Activated T-cell treated with anti-CD3 and anti-CD28 coated beads, Interleukin-2, amount 50 U/mL, for 1 hour (primary cell): ENCODE measurements at places on chromosomes 12 and 14.

DNA sequence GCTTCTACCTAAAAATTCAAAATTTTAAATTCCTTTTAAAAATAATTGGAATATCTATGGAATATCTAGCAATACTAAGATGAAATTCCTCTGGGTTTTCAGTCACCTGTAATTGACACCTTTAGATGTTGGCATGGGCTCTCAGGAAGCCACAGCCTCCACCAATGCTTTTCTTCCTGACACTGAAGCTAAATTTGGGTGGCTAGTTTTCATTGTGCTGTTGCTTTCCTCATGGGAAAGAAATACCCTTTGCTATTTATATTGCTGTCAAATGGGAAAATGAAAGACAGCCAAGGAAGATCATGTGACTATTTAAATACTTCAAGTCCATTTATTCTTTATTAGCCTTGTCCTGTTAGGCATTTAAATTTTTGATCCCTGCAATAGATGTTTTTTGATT lies 313.0 kb downstream of the NAV3 start:
- DNase-seq, result no peak

DNA sequence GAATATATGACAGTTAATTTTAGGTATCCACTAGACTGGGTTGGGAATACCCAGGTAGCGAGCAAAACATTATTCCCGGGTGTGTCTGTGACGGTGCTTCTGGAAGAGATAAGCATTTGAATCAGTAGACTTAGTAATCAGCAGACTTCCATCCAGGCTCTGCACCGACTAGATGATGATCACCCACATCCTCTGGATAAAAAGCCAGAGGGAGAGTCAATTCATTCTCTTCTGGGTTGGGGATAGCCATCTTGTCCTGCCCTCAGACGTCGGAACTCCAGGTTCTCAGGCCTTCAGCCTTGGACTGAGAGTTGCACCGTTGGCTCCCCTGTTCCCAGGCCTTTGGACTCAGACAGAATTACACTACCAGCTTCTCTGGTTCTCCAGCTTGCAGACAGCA lies 168.0 kb downstream of the PHLDA1 start:
- no peak for DNase-seq

- DNase-seq, result no peak
These were observed 1221.4 kb downstream of the VRK1 start for GRCh38 chr14:98018628-98019027.

DNA sequence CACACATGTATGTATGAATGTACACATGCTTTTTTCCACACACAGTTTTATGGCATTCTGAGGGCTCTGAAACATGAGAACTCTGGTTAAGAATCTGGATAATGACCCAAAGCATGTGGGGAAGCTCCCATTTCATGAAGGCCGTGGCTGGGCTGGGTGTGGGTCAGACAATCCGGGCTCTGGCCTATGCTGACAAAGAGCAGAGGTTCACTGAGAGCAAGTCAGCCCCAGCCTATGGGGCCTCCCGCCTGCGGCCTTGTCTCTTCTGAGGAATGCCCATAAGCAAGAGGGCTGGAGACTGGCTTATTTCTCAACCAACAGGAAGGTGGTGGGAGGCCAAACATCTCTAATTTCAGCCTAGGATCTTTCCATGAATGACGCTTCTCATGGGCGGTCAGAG lies 8.5 kb downstream of the MYH6 start:
- no peak for DNase-seq

DNA sequence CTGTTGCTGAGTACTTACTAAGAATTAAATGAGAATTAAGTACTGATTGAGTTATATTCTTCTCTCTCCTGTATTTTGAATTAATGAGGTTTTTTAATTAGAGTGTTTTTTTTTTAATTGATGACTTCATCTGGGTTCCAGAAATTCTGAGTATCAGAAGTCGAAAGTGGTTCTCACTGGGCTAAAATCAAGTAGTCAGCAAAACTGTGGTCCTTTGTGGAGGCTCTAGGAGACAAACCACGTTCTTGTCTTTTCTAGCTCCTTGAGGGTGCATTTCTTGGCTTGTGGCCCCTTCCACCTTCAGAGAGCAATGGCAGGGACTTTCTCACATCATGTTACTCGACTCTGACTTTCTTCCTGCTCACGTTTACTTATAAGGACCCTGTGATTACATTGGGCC lies 8.1 kb upstream of the DYRK4 start:
- no peak for DNase-seq

DNA sequence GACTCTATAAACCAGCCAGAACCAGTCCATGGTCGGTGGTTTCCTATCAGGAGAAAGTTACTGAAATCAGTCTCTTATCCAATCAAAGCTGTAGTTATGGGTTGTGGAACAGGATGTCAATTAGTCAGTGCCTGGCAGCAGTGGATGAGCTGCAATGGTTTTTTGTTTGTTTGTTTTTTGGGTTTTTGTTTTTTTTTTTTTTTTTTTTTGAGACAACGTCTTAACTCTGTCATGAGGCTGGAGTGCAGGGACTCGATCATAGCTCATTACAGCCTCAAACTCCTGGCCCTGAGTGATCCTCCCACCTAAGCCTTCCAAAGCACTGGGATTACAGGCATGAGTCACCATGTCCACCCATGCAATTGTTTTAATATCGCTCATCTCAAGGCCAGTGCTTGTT lies 113.3 kb upstream of the CAND1 start:
- DNase-seq, result no peak

GRCh38 chr14:31180299-31181051 lies 27.1 kb downstream of the HECTD1 start:
- DNase-seq, result no peak

- DNase-seq, result no peak
These were observed 77.8 kb upstream of the HSPB8 start for GRCh38 chr12:119100933-119101332.

DNA sequence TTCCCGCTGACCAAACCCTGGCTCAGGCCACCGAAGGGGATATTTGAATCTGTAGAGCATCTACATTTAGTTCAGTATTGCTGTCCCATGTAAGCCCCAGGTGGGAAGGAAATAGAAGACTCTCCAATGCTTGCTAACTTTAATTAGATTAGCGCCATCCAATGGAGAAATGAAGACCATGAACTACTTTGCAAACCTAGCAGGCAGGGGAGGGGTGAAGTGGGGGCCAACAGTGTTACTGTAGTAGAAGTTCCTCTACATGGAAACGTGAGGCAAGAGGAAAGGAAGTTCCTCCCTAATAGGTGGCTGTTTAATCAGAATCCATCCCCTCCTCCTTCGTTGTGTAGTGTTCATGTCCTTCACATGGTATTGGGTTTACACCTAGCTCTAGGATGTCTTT lies 9.3 kb upstream of the DENND5B start:
- DNase-seq, result no peak

GRCh38 chr14:105927096-105928060 lies 401.0 kb downstream of the TMEM121 start:
- no peak for DNase-seq

DNA sequence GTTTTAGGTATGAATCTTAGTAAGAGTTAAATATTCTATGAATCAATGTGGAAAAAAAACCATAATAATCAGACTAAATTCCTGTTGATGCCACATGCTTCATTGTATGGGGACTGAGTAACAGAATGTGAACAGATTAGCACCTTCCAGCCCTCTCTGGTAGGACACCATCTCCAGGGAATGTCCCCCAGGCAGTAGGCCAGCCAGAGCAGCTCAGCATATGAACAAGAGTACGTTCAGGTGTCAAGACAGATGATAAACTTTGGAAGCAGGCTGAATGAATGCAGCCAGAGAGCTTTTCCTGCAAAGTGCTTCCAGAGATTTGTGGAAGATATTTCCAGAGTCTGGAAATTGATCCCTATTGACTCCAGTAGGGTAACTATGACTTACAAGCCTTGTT lies 204.4 kb downstream of the RPS29 start:
- DNase-seq, result no peak

DNA sequence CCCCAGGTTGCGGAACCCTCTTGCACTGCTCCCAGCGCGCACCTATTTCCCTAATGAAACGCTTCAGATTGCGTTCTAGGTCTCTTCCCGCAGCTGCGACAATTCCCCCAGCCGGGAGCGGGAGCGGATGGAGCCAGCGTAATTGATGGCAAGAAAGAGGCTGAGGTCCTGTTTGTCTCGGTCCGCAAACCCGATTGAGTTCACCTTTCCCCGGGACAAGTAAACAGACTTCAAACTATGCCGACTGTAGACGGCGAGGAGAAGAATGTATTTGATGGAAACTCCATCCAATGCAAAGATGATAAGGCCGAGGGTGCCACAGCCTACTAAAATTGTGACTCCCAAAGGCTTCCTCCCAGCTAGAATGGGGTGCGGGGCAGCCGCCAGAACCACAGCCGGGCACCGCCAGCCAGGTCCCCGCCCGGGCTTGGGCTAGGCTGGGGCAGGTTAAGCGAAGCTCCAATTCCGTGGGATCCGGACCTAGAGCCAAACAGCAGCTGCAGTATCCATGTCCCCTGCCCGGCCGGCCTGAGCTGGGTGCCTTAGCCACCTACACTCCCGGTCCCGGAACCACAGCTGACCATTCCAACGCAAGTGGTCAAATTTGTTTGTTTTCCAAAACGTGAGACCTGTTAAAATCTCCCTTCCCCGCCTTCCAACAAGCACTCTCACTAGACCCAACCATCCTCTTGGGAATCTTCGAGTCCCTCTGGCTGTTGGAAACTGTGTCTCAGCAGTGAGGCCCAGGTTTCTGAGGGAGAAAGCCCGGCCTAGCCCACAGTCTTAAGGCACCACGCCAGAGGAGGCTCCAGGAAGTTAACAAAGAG lies 5.5 kb downstream of the NKX2-1 start:
- DNase-seq, result no peak

DNA sequence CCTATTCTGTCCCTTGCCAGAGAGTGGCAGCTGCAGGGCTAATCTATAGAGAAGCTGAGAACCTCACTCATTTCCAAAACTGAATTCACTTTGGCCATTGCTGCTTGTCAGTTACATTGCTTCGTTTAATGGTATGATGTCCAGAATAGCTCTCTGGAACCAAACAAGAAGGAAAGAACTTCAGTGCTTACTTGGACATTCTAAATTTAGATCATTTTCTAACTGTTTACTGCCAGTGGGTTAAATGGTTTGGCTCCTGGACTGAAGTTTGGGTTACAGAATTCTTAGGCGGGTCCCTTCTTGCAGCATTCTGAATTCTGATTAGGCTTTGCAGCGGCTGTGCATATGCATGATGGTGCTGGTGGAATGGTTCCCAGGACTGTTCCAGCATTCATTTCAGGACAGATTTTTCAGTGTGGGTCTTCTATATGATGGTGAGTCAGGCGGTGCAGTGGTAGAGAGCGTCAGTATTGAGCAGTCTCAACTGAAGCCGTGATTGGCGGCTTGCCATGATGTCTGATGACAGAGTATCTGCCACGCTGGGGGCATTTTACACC lies 148.7 kb downstream of the DYRK2 start:
- DNase-seq, result no peak

GRCh38 chr14:65252482-65253255 lies 150.4 kb upstream of the MAX start:
- no peak for DNase-seq

DNA sequence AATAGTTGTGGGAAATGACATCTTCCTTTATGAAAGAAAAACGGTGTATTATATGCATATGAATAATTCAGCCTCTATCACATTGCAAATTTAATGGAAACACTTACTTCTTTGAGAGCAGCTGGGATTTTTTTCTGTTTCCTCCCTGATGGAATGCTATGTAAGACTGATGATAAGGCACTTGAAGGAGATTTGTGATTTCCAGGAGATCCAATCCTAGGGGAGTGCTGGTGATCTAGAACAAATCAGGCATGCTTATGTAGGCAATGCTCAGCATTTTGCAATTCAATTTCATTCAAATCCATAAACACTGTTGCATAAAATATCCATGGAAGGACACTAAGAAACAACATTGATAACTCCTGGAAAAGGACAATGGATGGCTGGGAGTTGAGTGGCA lies 16.0 kb upstream of the NR2C1 start:
- no peak for DNase-seq

DNA sequence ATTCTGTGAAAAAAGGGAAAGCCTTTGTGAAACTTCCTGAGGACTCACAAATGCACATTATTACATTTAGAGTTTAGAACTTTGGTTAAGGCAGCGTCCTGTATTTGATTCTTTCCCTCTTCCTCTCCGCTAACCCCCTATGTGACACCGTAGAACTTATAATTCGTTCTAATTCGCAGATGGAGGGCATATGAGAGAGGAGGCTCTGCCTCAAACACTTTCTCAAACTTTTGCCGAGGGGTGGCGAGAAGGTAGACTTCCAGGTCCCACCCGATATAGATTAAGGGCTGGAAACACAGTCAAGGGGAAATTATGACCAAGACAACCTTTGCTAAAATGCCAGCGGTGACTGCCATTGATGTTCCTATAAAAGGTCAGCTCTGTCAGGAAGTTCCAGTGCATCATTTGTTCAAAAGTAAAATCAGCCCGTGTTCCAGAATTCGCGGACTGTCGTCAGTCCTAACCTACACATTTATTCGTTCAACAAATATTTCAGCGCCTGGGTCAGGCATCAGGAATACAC lies 904 bp upstream of the PAPOLA start:
- no peak for DNase-seq
